CD4-positive, alpha-beta T cell treated with Interleukin-15 for 4 hours (primary cell): ENCODE measurements at places on chromosomes 12 and 14.

DNA sequence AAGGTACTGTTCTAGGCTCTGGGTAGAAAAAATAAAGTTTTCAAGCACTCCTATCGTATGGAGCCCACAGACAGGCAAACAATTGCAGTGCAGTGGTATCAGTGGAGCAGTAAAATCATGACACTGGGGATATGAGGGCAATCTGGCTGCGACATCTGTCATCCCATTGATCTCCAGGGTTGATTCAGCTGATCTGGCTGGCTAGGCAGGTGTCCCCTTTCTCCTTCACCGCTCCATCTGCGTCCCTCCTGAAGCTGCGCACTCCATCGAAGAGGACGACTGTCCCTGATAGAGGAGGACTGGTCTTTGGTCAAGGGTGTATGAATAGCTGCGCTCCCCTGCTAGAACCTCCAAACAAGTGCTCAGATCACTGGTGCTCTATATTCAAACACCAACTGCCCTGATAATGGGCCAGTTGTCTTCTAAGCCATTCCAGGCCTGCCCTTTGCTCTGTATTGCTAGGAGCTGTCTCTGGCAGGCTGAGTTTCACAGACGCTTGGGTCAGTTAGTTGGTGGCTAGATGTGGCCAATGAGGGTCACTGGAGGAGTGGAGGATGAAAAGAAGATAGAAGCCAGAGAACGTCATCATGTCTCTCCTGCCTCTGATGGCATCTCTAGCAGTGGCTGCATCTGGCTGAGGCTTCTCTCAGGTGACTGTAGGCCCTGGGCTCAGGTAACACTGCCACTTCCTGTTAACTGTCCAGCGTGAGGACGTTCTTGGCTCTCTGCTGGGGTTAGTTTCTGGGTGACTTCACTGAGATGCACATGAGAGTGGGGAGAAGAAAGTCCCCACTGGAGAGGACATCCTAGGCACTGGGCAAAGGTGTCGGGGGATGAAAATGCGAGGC is 205.0 kb upstream of the FOXN3 start:
- DNase-seq: no peak

DNA sequence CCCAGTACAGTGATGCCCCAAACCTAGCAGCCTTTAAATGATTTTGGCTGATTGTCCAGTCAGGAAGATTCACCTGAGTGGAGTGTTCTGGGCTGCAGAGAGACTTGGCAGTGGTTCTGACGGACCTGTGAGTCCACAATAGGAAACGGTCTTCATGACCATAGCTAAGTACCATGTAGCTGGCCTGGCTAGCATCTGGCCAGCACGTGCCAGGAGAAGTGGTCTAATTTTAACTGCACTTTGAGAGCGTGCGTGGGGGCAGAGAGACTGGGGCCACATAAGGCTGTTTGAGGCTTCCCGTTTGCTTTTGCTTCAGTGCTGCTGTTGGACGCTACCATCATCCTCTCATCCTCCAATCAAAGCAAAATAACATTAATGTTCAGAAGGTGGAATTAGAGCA is 54.7 kb downstream of the PPM1A start:
- no peak for DNase-seq

GRCh38 chr14:65075628-65076325 is 26.5 kb downstream of the MAX start:
- DNase-seq: no peak

- DNase-seq: no peak
Measured at GRCh38 chr14:54490445-54491175, 1.8 kb upstream of the GMFB start.

DNA sequence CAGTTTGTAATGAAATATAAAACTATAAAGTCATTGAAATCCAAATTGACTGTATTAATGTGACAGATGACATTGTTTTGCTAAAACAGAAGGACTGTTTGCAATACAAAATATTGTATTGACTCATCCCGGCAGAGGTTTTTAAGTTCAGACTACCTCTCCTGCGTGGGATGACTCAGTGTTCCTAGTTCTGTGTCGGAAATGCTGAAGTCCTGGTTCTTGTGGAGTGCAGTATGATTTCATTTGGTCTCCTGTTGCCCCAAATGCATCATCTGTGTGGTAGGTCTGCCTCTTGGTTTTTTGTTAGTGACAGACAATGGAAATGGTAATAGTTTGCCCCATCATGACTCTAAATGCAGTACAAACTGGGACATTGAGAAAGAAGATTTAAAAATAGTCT is 27.8 kb downstream of the PELI2 start:
- no peak for DNase-seq

GRCh38 chr12:45726603-45727300 is 2.8 kb upstream of the ARID2 start:
- DNase-seq: no peak

GRCh38 chr14:88592031-88592430 is 29.2 kb downstream of the ZC3H14 start:
- DNase-seq: no peak

GRCh38 chr12:64560396-64561301 is 49.6 kb upstream of the RASSF3 start:
- no peak for DNase-seq

GRCh38 chr12:115010324-115010995 is 326.5 kb upstream of the TBX3 start:
- no peak for DNase-seq

- no peak for DNase-seq
Measured at GRCh38 chr12:29316752-29317151, 64.2 kb downstream of the ERGIC2 start.

DNA sequence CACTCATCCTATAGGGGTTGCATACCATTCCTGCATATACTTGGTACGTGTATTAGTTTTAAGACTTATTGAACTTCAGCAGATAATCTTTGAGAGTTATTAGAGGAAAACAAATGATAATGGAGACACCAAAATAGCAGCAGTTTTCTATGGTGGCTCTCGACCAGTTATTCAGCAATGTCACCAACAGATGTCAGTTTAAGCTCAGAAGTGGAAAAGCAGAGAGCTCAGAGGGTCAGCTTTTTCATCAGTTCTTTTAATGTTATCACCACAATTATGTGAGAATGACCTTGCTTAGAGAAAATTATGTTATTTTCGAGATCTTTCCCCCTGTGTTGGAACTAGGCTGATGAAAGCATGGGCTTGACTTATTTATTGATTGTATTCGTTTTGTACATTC is 32.0 kb downstream of the PTPN11 start:
- DNase-seq: no peak

GRCh38 chr14:90758959-90759358 is 57.3 kb downstream of the TTC7B start:
- DNase-seq: no peak

GRCh38 chr14:100861188-100861936 is 35.4 kb downstream of the MEG3 start:
- DNase-seq: no peak

DNA sequence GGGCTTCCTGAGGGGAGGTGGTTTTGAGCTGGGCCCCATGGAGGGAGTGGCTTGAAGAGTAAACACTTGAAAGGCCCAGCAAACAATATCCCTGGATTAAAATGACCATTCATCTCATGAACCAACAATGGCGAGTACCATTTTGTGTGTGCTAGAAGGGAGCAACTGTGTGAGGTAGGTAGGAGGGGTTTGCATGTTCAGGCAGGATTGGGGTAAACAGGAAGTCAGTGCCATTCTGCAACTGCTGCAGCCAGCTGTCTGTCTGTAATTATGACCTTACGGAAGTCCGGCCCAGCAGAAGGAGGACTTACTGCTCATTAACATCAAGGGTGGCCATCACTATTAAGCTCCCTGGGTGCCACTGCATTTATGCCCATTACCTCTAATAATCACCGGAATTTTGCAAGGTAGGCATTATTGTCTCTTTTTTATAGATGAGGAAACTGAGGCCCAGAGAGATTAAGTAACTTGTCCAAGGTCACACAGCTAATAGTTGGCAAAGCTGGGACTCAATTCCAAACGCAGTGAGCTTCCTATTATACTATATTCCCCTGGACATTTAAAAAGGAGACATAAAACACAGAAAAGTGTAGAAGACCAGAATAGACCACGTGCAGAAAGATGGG is 16.6 kb upstream of the IFI27L2 start:
- DNase-seq: no peak

GRCh38 chr12:128571906-128572810 is 251.6 kb downstream of the SLC15A4 start:
- DNase-seq: no peak

DNA sequence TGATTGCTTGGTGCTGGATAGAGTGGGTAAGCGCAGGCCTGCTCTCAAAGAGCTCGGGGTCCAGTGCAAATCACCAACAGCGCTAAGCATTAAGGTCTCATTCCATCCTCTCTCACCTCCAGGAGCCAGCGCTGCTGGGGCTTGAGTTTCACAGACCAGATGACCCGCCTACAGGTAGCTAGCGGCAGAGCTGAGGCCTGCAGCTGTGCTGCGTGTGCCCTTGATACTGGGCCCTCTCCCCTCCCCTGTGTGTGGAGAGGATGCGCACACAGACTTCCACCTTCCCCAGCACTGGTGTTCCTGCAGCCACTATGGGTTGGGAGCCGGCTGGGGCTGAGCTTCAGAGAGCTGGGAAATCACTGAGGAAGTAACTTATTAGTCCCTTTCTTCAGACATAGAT is 149.9 kb downstream of the CALM1 start:
- DNase-seq: no peak

- DNase-seq: no peak
Measured at GRCh38 chr12:28780096-28780495, 369.0 kb upstream of the FAR2 start.

DNA sequence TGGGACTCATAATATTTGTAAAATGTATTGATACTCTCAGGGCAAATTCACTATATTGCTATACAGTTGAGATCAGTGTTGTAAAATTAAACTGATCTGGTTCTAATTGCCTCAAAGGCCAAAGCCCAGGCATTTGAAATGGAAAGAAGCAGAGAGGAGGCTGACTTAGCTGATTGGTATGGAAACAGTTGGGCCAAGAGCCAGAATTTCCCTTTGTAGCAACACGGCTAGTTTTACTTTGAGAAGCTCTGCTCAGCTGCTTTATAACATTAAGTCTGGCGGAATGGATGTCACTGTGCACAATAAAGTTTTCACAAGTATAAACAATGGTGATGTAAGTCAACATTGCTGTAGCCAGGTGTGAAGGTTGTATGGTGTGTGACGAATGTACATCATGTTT is 186.4 kb downstream of the MSRB3 start:
- no peak for DNase-seq

GRCh38 chr12:54126696-54127537 is 61.9 kb downstream of the SMUG1 start:
- DNase-seq: no peak

- no peak for DNase-seq
Measured at GRCh38 chr14:90213099-90213748, 43.1 kb upstream of the PSMC1 start.

- DNase-seq: no peak
Measured at GRCh38 chr14:21449899-21450216, 6.1 kb downstream of the CHD8 start.

GRCh38 chr12:41627476-41627875 is 439.4 kb downstream of the PDZRN4 start:
- no peak for DNase-seq

GRCh38 chr12:11674894-11675390 is 25.5 kb downstream of the ETV6 start:
- DNase-seq: no peak

GRCh38 chr14:101201535-101202151 is 298.1 kb upstream of the RTL1 start:
- DNase-seq: no peak

- no peak for DNase-seq
Measured at GRCh38 chr12:18101043-18101442, 11.1 kb upstream of the RERGL start.

GRCh38 chr12:46660276-46660675 is 165.5 kb downstream of the SLC38A4 start:
- no peak for DNase-seq

DNA sequence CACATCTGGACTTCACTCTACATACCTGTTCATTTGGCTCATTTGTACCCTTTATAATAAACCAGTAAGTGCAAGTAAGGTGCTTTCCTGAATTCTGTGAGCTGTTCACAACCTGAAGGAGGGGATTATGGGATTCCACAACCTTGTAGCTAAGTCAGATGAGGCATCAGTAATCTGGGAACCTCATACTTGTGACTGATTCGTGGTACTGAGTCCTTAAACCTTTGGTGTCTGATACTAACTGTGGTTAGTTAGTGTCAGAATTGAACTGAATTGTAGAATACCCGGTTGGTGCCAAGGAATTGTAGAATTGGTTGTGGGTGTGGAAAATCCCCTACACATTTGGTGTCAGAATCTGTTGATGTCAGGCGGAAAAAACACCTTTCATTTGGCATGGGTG is 83.4 kb downstream of the TMX1 start:
- DNase-seq: no peak

GRCh38 chr12:1504304-1504894 is 90.0 kb downstream of the FBXL14 start:
- DNase-seq: no peak

DNA sequence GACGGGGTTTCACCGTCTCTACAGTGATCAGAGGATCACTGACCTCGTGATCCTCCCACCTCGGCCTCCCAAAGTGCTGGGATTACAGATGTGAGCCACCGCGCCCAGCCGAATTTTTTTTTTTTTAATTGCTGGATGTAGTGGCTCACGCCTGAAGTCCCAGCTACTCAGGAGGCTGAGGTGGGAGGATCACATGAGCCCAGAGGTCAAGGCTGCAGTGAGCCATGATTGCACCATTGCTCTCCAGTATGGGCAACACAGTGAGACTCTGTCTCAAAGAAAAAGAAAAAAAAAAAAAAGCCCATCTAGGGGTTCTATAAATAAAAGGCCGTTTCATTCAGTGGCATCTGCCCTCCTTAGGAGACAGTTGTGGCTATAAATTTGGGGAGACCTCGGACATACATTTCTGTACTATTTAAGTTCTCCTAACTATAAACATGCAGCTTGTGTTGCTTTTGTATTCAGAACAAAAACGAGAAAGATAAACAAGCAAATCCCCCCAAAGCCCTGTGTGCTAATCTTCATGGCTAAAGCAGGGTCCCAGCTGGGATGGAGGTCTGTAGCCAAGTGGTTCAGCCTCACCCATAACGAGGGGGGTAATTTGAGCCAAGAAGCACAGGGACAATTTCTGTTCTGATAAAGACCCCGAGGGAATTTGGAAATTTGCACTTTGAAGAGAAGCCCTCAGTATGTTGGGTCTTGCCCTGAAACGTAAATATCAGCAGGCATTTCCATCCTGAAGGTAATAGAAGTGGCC is 35.0 kb upstream of the BCL7A start:
- no peak for DNase-seq
